ENCODE measurements at places on chromosomes 6 and 20.

GRCh38 chr6:148629181-148629580, 117.6 kb upstream of the UST start:
- no peak for DNase-seq

- peak; percentile 18 for DNase-seq
Measured at GRCh38 chr20:4916971-4917881, 84.1 kb downstream of the SLC23A2 start.

GRCh38 chr6:166671434-166672081, 44.5 kb upstream of the RPS6KA2 start:
- DNase-seq: no peak

DNA sequence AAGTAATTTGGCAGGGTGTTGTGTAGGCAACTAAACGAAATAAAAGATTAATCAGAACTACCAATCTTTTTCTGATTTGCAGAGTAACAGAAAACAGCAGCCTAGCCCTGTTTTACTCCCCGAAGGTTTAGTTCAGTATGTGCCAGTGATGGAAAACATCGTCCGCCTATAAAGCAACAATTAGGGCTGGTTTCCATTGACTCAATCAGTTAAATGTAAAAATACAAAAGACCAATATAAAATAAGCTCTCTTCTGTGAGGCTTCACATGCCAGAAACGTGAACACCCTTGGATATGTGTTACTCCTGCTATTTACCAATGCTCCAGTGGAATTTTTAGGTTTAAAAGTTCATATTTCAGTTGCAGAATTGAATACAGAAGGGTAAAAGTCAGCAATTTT, 210.5 kb upstream of the RSPO3 start:
- no peak for DNase-seq

DNA sequence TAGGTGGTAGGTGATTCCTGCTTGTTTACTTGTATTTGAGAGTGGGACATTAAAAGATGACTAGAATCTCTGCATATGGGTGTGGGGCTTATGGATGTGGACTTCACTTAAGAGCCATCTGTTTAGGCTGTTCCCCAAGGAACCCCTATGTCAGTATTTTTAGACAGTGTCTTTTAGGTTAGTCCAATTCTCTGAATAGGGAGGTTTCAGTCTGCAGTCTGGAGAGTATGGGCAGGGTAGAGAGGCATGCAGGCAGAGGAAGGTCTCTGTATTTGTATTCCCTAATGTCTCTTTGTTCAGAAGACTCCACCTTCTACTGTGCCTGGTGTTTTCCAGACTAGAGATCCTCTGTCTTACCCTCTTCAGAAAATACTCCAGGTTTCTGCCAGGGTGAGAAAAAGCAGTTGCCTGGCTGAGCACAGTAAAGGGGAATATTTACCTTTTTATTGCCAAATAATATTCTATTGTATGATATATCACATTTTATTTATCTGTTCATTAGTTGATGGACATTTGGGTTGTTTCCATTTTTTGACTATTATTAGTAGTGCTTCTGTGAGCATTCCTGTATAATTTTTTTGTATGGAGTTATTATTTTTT, 19.1 kb downstream of the SLX4IP start:
- peak; percentile 70 for DNase-seq

GRCh38 chr6:66948106-66948505, 1241.1 kb upstream of the EYS start:
- DNase-seq: no peak

GRCh38 chr6:162943369-162943768, 215.6 kb downstream of the PACRG start:
- DNase-seq: no peak

GRCh38 chr6:69378326-69378725, 418.5 kb downstream of the LMBRD1 start:
- no peak for DNase-seq

GRCh38 chr20:24572862-24573261, 103.4 kb downstream of the SYNDIG1 start:
- DNase-seq: no peak

GRCh38 chr6:37150314-37150713, 19.6 kb upstream of the PIM1 start:
- no peak for DNase-seq

GRCh38 chr20:40009542-40009941, 679.5 kb downstream of the MAFB start:
- no peak for DNase-seq

DNA sequence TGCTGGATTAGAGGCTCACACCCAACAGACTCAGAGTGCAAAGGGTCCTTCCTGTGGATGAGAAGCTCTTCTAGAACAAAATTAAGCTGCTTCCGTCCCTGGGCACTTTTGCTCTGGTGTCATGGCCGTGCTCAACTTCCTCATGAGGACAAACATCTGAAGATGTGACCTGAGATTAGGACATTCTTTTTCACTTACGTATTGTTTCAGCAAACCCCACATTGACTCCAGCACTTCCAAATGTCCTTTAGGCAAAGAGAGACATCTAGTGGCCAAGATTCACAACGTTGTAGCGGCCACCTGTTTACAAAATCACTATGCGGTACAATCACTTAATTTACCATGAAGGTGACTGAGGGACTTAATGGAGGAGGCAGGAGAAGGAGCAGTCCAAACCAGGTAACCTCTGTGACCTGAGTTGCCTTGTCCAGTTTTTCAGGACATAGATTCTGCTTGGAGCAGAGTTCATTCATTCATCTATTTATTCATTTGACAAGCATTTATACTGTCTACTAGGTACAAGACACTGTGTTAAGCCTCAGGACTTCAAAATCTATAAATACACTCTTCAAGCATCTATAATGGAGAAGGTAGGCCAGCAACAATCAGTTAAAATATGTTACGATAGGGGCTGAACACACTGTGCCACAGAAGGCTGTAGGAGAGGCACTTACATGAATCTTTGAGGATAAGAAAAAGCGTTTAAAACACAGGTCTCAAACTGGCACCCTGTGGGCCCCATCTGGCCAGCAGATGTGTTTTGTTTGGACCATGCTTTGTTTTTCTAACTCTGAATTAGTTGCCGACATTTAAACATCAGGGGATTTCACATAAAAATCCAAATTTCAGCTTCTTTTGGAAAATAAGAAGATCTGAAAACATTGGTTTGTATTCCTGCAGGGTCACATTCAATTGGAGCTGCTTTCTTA, 5.6 kb upstream of the ADGRF1 start:
- peak; percentile 81 for DNase-seq

- DNase-seq: no peak
Measured at GRCh38 chr6:140041056-140041455, 666.6 kb upstream of the CITED2 start.

GRCh38 chr6:68777956-68778355, 142.9 kb downstream of the ADGRB3 start:
- no peak for DNase-seq

DNA sequence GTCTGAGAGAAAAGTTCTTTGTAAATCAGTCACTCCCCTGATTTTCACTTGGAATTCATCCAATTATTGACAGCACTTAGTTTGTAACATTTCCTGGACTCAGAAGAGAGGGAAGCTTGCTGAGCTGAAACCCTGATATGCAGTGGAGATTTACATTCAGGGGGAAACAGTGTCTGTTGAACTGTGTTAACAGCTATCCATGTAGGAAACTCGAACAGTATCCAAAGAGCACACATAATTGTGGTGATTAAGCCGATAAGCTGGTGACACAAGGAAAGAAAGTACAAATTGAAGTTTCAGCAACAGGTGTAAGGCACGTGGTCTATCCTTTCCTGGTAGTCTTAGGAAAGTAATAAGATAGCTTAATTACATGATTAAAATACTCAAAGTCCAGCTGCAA, 78.1 kb upstream of the FLRT3 start:
- no peak for DNase-seq

GRCh38 chr6:89411145-89412070, 665 bp downstream of the RRAGD start:
- peak; percentile 86 for DNase-seq

DNA sequence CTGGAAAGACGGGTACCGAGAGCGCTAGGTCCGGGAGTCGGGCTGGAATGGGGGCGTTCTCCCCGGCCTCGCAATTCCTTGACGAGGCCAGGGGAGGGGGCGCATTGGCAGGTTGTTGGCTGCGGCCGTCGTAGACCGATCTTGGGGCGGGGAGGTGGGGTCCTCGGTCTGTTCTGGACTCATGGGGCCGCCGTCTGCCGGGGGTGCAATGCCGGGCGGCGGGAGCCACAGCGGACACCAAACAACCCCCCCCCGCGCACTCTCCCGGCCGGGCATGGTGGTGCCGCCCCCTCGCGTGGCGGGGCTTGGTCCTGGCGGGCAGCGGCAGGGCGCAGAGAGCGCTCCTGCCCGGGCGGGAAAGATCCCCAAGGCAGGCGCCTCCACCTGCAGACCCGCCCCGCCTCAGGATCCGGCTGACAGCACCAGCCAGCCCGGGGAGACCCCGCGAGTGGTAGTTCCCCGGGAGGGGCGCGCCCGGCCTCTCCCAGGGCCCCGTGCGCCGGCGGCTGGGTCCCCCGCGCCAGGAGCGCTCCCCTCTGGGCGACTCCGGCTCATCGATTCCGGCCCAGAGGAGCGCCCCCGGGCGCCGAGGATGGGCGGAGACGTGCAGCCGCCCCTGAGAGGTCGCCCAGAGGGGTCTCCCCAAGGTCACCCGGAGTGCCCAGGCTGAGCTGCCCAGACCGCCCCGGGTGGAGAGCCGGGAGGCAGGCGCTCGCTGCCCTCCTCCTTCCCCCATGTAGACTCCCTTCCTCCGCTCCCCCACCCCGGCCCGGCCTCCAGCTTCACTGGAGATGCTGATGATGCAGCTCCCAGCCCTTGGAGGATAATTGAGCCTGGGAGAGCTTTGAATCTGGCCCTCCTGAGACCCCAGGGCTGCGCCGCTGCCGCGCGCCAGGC, 709 bp downstream of the PPP1R16B start:
- peak; percentile 48 for DNase-seq

DNA sequence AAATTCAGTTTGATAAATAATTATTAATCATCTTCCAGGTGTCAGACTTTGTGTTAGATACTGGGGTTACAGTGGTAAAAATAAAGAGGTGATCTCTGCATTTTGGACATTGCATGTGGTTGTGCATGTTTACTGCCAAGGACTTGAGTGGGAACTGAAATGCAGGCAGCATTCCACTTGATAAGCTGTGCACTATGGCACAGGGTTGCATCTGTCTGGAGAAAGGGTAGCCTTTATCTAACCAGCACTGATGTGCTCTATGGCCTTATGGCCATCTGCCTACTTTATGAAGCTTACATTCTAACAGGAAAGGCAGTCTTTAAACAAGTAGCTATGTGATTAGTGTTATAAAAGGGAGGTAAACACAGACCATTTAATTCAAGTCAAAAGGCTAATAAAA, 53.0 kb upstream of the MLIP start:
- DNase-seq: no peak

GRCh38 chr6:138025528-138025978, 81.7 kb downstream of the PERP start:
- DNase-seq: no peak

GRCh38 chr20:48259456-48259855, 474.2 kb upstream of the SULF2 start:
- DNase-seq: no peak

- DNase-seq: no peak
Measured at GRCh38 chr20:62814060-62814708, 2.7 kb upstream of the COL9A3 start.

DNA sequence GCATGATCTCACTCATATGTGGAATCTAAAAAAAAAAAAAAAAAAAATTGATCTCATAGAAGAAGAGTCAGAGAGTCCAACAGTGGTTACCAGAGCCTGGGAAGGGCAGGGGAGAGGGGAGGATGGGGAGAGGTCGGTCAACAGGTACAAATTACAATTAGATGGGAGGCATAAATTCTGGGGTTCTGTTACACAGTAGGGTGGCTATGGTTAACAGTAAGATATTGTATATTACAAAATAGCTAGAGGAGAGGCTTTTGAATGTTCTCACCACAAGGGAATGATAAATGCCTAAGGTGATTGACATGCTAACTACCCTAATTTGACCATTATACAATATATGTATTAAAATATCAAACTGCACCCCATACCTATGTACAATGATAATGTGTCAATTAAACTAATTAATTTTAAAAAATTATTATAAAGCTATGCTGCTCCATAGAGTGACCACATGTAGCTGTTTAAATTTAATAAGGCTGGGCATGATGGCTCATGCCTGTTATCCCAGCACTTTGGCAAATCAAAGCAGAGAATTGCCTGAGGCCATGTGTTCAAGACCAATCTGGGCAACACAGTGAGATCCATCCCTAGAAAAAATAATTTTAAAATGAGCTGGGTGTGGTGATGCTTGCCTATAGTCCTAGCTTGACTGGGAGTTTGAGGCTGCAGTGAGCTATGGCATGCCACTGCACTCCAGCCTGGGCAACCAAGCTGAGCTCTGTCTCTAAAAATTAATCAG, 70.9 kb downstream of the SNX5 start:
- DNase-seq: no peak

GRCh38 chr6:11778036-11778435, 567 bp downstream of the ADTRP start:
- no peak for DNase-seq

- no peak for DNase-seq
Measured at GRCh38 chr20:4455301-4455701, 266.4 kb upstream of the PRND start.

DNA sequence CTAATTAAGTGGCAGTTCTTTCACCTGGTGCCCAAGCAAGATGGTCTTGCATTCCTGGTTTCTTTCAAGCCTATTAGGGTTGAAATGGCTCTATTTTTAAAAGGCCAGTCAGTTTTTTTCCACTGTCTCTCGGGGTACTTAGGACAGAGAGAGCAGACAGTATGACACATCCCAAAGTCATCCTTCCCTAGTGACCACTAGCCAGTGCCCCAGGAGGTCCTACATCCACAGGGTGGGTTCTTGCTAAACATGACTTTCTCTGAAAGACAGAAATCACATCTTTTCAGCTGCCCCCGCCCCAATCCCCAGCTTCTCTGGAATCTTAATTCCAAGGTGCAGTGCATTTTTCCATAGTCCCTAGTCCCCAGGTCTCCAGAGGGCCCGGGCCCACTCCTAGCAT, 192.4 kb downstream of the SLC24A3 start:
- DNase-seq: no peak

- no peak for DNase-seq
Measured at GRCh38 chr20:48690888-48691287, 136.9 kb downstream of the PREX1 start.

- peak; percentile 59 for DNase-seq
Measured at GRCh38 chr6:122530440-122531046, 58.9 kb upstream of the SERINC1 start.

- DNase-seq: no peak
Measured at GRCh38 chr6:129989396-129989795, 29.0 kb upstream of the L3MBTL3 start.

GRCh38 chr6:63640062-63640461, 4.5 kb downstream of the PHF3 start:
- DNase-seq: peak; percentile 46

DNA sequence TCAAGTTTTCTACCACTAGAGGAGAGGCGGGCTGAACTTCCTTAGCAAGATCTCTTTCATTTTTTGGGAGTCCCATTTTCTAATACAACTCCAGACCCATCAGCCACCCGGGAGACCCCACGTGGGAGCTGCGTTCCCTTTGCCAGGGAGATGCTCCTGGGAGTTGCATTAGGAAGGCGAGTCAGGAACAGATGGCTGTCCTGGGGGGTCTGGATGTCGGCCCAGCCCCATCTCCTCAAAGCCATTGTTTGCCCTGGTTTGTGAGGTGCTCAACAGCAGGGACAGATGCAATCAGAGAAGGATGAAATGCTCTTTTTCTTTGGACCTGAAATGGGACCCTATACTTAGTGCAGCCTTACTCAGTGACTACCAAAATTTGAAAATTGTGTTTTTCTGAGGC, 39.4 kb downstream of the CARMIL1 start:
- no peak for DNase-seq

GRCh38 chr20:45893831-45894230, 2.7 kb downstream of the CTSA start:
- no peak for DNase-seq

GRCh38 chr6:73802366-73802765, 106.4 kb downstream of the CD109 start:
- DNase-seq: no peak

- peak; percentile 73 for DNase-seq
Measured at GRCh38 chr6:37620519-37620918, 77.2 kb downstream of the MDGA1 start.

Measured in NB4 (cell line).